A549 treated with RU486 at 1 μM for 4 hours (cell line): ENCODE measurements at places on chromosomes 6 and 20. TPM values are rescaled to one million over a fixed set of nuclear protein-coding genes. Genes with fewer than 3 reads are reported as not detected.

SLC24A3 gene
- 0.03 TPM in 2 of 5 replicates, not detected in the others for total RNA-seq

IL20RA gene
- 0.03 TPM in 1 of 5 replicates, not detected in the others for total RNA-seq

GSTA2 gene
- not detected in 5 replicates for total RNA-seq

MYMX gene
- not detected in 5 replicates for total RNA-seq

NFS1 gene
- total RNA-seq = 27.9 to 38.0 TPM (median 32.2 TPM) in 5 replicates

HLA-F gene
- 3.5 to 5.1 TPM (median 4.4 TPM) in 5 replicates for total RNA-seq

MYH7B gene
- total RNA-seq = 0.03 to 0.04 TPM in 2 of 5 replicates, not detected in the others

WFDC10B gene
- not detected in 5 replicates for total RNA-seq

SPDEF gene
- total RNA-seq = 1.4 to 2.7 TPM (median 2.2 TPM) in 5 replicates

BTBD9 gene
- 2.1 to 2.9 TPM (median 2.4 TPM) in 5 replicates for total RNA-seq

AGER gene
- total RNA-seq = 1.4 to 1.9 TPM (median 1.7 TPM) in 5 replicates

FOXC1 gene
- 5.5 to 10.2 TPM (median 9.4 TPM) in 5 replicates for total RNA-seq

NT5E gene
- total RNA-seq = 20.4 to 42.9 TPM (median 36.6 TPM) in 5 replicates

FRK gene
- total RNA-seq = 0.71 to 1.7 TPM (median 1.5 TPM) in 5 replicates

BPIFB1 gene
- total RNA-seq = 0.13 to 0.19 TPM in 2 of 5 replicates, not detected in the others

PDE7B gene
- total RNA-seq = 1.0 to 1.6 TPM (median 1.2 TPM) in 5 replicates

GHRH gene
- total RNA-seq = not detected in 5 replicates
